Fibroblast of skin of left biceps (primary cell): ENCODE measurements at places on chromosomes 4 and X.

- no peak for DNase-seq
Observed at GRCh38 chr4:81021142-81021944, 9.2 kb upstream of the BMP3 start.

GRCh38 chr4:64340218-64341110 lies 68.8 kb downstream of the TECRL start:
- no peak for DNase-seq

GRCh38 chr4:141435446-141436225 lies 200.7 kb upstream of the IL15 start:
- DNase-seq, result no peak

- DNase-seq, result no peak
Observed at GRCh38 chr4:143320113-143320512, 16.6 kb upstream of the GAB1 start.

GRCh38 chrX:111444881-111445280 lies 32.9 kb upstream of the DCX start:
- no peak for DNase-seq
